ENCODE measurements at places on chromosomes 5 and 9.

DNA sequence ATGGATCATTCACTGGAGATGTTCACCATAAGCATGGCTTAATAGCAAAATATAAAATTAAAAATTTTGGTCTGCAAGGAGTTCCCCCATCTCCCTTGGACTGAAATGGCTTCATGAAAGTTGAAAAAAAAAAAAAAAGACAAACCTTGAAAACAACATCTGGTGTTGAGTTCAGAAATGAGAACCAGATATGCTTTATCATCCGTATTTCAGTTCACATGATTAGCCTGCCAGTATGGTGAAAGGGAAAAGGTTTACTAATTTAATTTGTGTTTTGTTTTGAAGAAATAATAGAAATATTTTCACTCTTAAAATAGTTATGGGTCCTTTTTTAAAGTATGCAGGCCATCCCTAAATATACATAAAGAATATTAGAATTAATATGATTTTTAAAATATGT lies 67.8 kb downstream of the TMEM167A start:
- DNase-seq: no peak

DNA sequence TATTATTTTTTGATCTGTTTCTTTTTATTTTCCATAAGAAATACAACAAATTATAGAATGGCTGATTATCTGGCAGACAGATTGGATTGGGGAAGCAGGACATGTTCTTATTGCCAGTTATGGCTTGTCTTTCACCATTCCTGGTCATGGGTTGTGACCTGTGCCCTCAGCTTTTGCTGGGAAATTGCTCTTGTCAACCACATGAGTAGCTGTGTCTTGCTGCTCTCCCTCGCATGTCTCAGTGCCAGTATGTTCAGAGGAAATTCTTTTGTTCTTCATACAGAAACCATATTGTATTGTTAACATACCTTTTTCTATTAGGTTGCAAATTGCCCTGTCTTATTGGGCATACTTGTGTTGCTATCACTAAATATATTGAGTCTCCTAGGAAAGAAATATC lies 344.1 kb downstream of the OSTF1 start:
- DNase-seq: no peak

GRCh38 chr9:81108821-81109220 lies 580.5 kb downstream of the TLE1 start:
- DNase-seq: no peak

GRCh38 chr5:21686706-21687105 lies 1166.4 kb downstream of the CDH12 start:
- no peak for DNase-seq

DNA sequence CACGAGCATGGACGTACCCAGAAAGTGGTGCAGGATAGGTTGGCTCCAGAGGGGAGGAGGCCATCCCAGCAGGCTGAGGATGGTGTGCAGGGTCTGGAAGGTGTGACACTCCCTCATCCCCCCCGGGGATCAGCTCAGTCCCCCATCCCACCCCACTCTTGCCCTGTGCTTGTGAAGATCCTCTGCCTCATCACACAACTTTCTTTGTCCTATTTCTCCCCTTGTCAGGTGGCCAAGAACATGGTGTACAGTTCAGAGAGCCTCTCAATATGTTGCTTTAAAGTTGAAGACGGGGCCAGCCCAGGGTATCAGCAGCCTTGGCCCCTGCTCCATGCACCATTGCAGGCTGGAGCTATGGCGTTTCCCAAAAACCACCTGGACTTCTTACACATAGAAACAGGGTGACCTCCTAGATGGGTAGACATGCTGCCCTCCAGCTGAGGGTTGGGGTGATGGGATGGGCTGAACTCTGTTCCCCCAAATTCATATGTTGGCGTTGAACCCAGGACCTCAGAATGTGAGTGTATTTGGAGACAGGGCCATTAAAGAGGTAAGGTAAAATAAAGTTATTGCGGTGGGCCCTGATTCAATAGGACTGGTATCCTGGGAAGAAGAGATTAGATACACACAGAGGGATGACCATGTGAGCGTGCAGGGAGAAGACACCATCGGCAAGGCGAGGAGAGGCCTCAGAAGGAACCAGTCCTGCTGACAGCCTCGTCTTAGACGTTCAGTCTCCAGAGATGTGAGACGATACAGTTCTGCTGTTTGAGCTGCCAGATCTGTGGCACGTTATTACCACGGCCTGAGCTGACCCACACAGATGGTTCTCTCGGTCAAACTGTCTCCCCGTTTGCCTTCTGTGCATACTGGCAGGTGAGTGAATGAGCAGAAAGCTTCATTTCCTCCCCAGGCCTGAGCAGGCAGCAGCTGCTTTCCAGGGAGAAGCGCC lies 272.5 kb downstream of the GADD45G start:
- DNase-seq: no peak

Measured in Ammon's horn (tissue), 1 donor.